Endothelial cell (in vitro differentiated cells): ENCODE measurements at places on chromosomes 5 and 9. TPM values are rescaled to one million over a fixed set of nuclear protein-coding genes. Genes with fewer than 3 reads are reported as not detected.

DNA sequence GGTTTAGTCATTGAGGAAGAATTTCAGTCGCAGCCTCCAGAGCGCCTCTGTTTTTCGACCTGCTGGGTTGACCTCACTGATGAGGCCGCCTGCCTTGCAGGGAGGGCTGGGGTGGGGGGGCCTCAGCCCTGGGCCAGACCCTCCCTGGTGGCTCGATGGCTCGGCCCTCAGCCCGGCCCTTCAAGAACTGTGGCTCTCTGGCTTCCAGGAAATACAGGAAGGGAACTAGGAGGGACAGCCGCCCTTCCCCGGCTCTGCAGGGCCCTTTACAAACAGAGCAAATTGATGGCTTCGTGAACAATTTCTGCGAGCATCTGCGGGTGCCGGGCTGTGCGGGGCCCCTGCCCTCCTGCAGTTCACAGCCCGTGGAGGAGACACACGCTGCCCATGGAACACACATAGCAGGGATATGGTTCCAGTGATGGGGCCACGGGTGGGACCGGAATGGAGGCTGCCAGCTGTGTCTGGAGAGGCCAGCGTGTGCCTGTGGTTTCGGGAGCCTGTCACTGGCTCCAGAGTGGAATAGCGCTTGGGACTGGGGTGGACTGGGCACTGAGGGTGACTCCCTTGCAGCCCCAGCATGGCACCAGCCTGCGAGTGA is 39.6 kb downstream of the COL5A1 start:
- no peaks in the 10 kb centered on the region for H3K36me3 ChIP-seq
- H3K4me3 ChIP-seq: no peak overlapping the region
- peaks cover 5% of the 10 kb centered on the region for H3K27me3 ChIP-seq

- no peaks in the 10 kb centered on the region for H3K27me3 ChIP-seq
- H3K4me1 ChIP-seq: no peaks in the 10 kb centered on the region
- H3K27ac ChIP-seq: no peak overlapping the region
- peaks cover 3% of the 10 kb centered on the region for H3K36me3 ChIP-seq
These were observed 7.5 kb upstream of the UBQLN1 start for GRCh38 chr9:83715221-83715620.

DNA sequence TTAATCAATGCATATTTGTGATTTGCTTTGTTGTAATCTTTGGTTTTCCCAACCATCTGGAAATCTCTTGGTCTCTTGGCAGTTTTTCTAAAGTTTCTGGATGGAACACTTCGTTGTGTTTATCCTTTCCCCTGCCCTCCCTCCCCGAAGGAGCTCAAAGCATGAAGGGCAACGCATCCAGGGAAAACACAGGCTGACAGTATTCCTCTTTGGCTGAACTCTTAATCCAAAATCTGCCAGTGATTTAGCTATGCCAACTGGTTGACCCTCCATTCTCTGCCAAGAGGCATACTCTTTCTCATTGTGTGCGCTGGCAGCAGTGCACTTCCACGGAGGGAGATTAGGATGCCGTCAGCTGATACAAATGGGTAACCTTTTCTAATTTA is 20.5 kb downstream of the ZBTB34 start:
- no peak overlapping the region for H3K27ac ChIP-seq
- H3K36me3 ChIP-seq: peaks cover 12% of the 10 kb centered on the region
- H3K4me3 ChIP-seq: no peak overlapping the region
- no peaks in the 10 kb centered on the region for H3K27me3 ChIP-seq
- peaks cover 26% of the 10 kb centered on the region for H3K4me1 ChIP-seq

- H3K4me1 ChIP-seq: no peaks in the 10 kb centered on the region
- no peak overlapping the region for H3K27ac ChIP-seq
- H3K36me3 ChIP-seq: no peaks in the 10 kb centered on the region
- DNase-seq: no peak
These were observed 100.3 kb downstream of the PAX5 start for GRCh38 chr9:36933676-36934215.

GRCh38 chr9:134234001-134234660 is 69.8 kb upstream of the RNU6ATAC start:
- peaks cover 4% of the 10 kb centered on the region for H3K27me3 ChIP-seq
- H3K36me3 ChIP-seq: no peaks in the 10 kb centered on the region

DNA sequence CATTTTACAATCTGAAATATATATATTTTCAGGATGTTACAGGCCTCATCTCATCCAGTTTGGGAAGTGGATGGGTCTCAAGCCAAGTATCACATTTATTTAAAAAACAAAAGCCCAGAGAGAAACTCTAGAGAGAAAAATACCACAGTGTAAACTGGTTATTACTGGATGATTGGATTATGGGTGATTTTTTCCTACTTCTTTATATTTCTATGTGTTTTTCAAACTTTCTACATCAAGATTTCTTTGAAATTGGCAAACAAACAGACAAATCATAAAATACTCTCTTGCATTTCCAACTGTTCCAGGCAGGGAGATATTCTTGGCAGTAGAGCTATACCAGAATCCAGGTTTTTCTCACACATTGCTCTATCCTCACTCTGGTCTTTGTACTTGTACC is 116.0 kb upstream of the SMIM23 start:
- no peaks in the 10 kb centered on the region for H3K4me1 ChIP-seq
- no peak overlapping the region for H3K4me3 ChIP-seq
- no peak overlapping the region for H3K27ac ChIP-seq
- no peaks in the 10 kb centered on the region for H3K27me3 ChIP-seq
- no peak for DNase-seq
- no peaks in the 10 kb centered on the region for H3K36me3 ChIP-seq

DNA sequence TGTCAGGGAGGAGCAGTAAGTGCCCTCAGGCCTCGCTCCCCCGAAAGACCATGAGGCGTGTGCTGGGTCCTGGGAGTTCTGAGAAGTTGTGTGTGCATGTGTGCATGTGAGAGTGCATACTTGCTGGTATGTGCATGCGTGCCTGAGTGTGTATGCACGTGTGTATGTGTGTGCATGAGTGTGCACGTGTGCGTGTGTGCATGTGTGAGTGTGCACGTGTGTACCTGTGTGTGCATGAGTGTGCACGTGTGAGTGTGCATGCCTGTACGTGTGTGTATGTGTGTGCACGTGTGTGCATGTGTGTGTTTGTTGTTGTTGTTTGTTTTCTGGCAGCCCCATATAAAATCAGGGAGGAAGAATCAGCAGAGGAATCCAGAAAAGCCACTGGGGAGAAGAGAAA is 426.7 kb downstream of the IRX2 start:
- H3K4me3 ChIP-seq: no peak overlapping the region
- H3K27me3 ChIP-seq: peaks cover 7% of the 10 kb centered on the region
- DNase-seq: no peak
- H3K27ac ChIP-seq: no peak overlapping the region
- no peaks in the 10 kb centered on the region for H3K36me3 ChIP-seq

GRCh38 chr5:149341876-149342275 is 3.4 kb upstream of the GRPEL2 start:
- no peak overlapping the region for H3K27ac ChIP-seq
- peaks cover 55% of the 10 kb centered on the region for H3K36me3 ChIP-seq
- H3K4me3 ChIP-seq: peak overlapping the region; percentile 59
- H3K27me3 ChIP-seq: peaks cover 22% of the 10 kb centered on the region
- DNase-seq: no peak

- H3K27ac ChIP-seq: no peak overlapping the region
- H3K4me1 ChIP-seq: no peaks in the 10 kb centered on the region
- H3K36me3 ChIP-seq: no peaks in the 10 kb centered on the region
- no peak overlapping the region for H3K4me3 ChIP-seq
- peak; percentile 43 for DNase-seq
- H3K27me3 ChIP-seq: no peaks in the 10 kb centered on the region
These were observed 18.9 kb downstream of the MARCHF11 start for GRCh38 chr5:16160706-16161105.

DNA sequence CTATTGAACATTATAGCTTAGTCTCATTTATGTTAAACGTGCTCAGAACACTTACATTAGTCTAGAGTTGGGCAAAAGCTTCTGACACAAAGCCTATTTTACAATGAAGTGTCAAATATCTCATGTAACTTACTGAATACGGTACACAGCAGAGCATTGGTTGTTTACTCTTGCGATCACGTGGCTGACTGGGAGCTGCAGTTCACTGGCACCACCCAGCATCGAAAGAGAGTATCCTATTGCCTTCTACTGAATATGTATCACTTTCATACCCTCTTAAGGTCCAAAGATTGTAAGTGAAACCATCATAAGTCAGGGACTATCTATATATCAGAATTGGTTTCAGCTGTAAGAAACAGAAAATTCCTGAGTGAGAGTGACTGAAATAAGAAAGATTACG is 42.6 kb upstream of the OSMR start:
- peaks cover 4% of the 10 kb centered on the region for H3K27me3 ChIP-seq
- no peak overlapping the region for H3K4me3 ChIP-seq
- DNase-seq: no peak

DNA sequence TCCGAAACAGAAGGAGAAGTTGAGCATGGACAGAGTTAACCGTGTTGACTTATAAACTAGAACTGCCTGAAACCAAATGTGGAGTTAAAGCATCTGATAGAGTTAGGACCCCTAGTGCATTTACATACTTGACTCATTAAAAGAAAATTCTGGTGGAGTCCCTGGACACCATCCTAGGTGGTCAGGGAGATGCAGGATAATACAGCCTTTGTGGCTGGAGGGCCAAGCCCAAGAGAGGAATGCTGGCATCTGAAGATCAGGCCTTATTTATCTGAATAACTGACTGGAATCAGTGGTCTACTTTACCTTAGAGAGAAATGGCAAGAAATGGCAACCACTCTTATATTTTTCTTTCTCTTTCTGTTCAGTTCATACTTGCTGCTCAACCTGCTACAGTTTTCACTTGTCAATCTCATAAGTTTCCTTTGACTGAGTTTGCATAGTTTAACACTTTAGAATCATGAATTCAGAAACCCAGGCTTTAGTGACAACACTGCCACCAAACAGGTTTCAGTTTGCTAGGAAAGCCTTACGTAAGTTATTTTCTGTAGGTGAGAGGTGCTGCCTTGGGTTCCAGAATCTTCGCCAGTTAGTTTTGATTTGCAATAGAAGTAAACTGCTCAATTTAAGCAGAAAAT is 10.2 kb downstream of the CMYA5 start:
- H3K27ac ChIP-seq: no peak overlapping the region
- no peak overlapping the region for H3K4me3 ChIP-seq
- no peak for DNase-seq
- H3K27me3 ChIP-seq: no peaks in the 10 kb centered on the region

DNA sequence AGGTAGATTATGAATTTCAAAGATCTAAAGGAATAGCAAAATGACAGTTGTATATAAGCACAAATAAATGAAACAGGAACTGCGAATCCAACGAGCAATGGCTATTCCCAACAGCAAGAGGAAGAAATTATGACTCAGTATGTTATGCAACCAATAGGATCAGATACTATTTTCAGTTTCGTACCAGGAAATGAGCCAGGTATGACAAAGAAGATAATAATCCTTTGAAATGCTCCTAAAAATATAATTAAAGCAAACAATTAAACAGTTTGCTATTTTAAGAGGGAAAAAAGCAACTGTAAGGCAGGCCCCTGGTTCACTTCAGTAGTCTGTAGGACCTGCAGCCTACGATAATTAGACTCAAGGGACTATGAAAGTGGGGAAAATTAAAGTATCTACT is 58.9 kb downstream of the AUH start:
- H3K27ac ChIP-seq: no peak overlapping the region
- DNase-seq: no peak
- no peaks in the 10 kb centered on the region for H3K36me3 ChIP-seq
- H3K4me3 ChIP-seq: no peak overlapping the region
- no peaks in the 10 kb centered on the region for H3K4me1 ChIP-seq
- no peaks in the 10 kb centered on the region for H3K27me3 ChIP-seq

DNA sequence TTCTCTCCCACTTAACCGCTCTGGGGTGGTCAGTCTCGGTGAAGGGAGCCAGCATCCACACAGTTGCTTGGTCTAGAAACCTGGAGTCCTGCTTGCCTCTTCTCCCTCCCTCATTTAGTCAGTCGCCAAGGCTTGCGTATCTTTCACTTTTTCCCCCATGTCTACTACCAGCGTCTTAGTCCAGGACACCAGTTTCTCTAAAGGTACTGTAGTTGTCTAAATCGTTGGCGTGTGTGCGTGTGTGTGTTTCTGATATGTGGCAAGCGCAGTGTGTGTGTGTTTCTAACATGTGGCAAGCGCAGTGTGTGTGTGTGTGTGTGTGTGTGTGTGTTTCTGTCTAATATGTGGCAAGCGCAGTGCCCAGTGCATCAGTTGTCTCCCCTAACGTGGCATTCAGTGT is 641 bp downstream of the ATP6V1G1 start:
- DNase-seq: no peak
- H3K4me3 ChIP-seq: peak overlapping the region; percentile 99
- H3K4me1 ChIP-seq: peaks cover 53% of the 10 kb centered on the region
- peak overlapping the region; percentile 95 for H3K27ac ChIP-seq
- H3K36me3 ChIP-seq: peaks cover 12% of the 10 kb centered on the region

DNA sequence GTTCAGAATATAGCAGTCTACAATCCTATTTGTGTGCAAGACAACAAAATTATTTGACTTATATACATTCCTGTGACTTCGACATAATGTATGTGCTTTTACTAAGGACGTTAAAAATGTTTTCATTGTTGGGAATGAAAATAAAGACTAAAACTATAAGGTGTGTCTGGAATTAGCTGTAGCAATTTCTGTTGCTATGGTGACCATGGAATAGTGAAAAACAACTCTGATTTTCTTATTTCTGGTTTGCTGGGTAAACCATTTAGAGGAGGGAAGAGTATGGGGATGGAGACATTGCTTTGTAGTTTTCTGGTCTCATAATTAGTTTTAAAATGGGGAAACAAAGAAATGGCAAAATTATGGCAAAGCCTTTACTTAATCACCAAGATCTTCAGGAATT is 343.2 kb downstream of the SEMA5A start:
- no peak for DNase-seq
- H3K27me3 ChIP-seq: no peaks in the 10 kb centered on the region
- no peak overlapping the region for H3K4me3 ChIP-seq
- no peaks in the 10 kb centered on the region for H3K36me3 ChIP-seq
- no peak overlapping the region for H3K27ac ChIP-seq
- H3K4me1 ChIP-seq: no peaks in the 10 kb centered on the region

DNA sequence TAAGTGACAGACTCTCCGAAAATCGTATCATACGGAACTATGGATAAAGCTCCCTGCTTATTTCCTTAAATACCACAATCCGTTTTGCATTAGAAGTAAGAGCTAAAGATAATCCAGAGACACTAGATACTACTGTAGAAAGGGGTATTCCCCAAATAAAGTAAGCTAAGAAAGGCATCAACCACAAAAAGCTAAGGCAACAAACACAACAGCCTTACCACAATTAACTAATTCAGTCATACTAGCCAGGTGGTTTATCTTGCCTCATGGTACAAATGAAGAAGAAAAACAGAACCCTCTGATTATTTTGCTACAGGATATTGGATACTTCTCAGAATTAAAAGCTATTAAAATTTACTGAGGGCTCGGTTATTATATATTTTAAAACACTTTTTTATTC is 14.1 kb downstream of the ERP44 start:
- no peaks in the 10 kb centered on the region for H3K36me3 ChIP-seq
- no peak overlapping the region for H3K27ac ChIP-seq
- H3K4me3 ChIP-seq: no peak overlapping the region
- peaks cover under 1% of the 10 kb centered on the region for H3K4me1 ChIP-seq

GRCh38 chr5:132704875-132705274 is 31.1 kb downstream of the IL4 start:
- no peak for DNase-seq
- peaks cover 5% of the 10 kb centered on the region for H3K4me1 ChIP-seq
- H3K27ac ChIP-seq: no peak overlapping the region
- H3K36me3 ChIP-seq: peaks cover 9% of the 10 kb centered on the region
- no peaks in the 10 kb centered on the region for H3K27me3 ChIP-seq

EPB41L4A gene
- 50.6 TPM for total RNA-seq

PCDHGB5 gene
- total RNA-seq: 5.5 TPM

EGFLAM gene
- 29.6 TPM for total RNA-seq

FBXO10 gene
- 24.2 TPM for total RNA-seq

CYLC2 gene
- total RNA-seq: not detected

CBY3 gene
- not detected for total RNA-seq

PRRX2 gene
- 0.21 TPM for total RNA-seq
